ENCODE measurements at places on chromosomes 7 and 10.

- DNase-seq, result no peak
Observed at GRCh38 chr7:141276031-141276430, 202.2 kb downstream of the TMEM178B start.

DNA sequence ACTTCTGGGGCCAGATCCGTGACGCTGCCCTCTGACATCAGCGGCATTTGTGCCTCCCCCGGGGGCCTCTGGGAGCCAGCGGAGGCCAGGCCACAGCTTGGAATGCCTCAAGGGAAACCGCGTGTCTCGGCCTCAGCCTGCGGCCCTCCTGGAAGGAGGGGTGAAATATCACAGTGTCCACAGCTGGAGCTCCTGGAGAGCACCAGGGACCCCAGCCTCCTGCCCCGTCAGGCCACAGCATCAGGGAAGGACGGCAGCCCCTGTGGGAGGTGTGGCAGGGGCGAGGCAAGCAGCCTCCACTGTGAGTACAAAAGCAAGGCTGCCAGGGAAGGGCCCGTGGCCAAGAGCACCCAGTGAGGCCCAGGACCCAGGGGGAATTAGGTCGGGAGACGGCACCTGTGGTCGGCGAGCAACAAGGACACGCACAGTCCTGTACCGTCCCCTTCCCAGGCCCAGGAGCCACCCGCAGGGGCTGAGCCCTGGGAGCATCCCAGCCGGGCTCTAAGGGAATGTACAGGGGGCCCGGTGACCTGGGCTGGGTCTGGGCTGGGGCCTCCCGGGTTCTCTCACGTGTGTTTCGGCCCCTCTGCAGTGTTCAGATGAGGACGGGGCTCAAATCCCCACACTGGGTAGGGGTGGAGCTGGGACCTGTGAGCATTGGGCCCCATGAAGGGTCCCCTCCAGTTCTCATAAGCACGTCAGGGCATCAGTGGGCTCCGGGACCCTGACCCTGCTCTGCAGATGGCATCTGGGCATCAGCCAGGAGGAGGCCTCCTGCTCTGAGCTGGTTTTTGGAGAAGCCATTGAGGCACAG, 18.7 kb upstream of the KNDC1 start:
- DNase-seq, result no peak

DNA sequence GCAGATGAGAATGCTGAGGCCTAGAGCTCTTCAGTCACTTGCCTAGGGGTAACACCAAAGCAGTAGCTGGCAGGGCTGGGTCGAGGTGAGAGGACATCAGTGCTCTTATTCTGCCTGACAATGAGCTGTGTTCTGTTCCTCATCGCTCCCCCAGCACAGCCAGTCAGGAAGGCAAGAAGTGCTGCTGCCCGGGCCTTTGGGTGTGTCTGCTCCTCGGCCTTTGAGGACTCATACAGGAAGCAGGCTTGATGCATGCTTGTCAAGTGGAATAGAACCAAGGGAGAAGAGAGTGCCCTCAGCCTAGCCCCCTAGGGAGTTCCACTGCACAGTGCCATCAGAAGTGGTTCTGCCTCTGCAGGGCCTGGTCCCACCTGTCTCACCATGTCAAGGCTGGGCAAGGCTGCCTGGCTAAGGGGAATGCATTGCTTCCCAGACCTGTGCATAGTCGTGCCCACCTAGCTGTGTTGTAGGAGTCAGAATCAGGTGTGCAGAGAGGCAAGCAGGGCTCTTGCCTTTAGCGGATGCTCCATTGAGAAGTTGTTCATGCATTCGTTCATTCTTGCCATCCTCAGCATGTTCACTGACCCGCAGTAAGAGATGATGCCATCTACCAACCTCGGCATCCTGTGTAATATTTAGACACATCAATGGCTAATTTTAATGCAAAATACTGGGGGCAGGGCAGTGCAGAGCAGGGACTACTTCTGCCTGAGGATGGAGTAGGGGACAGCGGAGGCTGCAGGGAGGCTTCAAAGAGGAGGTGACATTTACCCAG, 156.6 kb downstream of the RPS24 start:
- no peak for DNase-seq

- peak; percentile 70 for DNase-seq
Observed at GRCh38 chr10:33441561-33441960, 107.1 kb upstream of the NRP1 start.

DNA sequence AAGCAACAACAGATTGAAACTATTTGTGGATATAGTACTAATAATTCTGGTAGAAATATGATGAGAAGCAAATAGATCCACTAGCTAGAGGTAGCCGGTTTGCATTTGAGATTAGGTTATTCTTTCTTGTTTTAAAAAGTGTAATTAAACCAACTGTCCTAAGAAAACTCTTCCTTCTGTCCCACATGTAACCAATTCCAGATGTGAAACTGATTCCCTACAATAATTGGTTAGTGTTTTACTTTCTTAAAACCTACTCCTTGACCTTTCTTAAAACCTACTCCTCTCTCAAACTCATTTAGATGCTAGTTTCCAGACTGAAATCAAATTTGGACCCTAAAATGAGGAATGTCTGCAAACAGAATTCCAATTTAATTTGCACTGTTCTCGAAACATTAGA, 521.5 kb downstream of the SUGCT start:
- DNase-seq, result no peak

GRCh38 chr7:32250471-32251260, 180.5 kb upstream of the PDE1C start:
- no peak for DNase-seq

- no peak for DNase-seq
Observed at GRCh38 chr10:35822316-35822715, 180.2 kb upstream of the FZD8 start.

DNA sequence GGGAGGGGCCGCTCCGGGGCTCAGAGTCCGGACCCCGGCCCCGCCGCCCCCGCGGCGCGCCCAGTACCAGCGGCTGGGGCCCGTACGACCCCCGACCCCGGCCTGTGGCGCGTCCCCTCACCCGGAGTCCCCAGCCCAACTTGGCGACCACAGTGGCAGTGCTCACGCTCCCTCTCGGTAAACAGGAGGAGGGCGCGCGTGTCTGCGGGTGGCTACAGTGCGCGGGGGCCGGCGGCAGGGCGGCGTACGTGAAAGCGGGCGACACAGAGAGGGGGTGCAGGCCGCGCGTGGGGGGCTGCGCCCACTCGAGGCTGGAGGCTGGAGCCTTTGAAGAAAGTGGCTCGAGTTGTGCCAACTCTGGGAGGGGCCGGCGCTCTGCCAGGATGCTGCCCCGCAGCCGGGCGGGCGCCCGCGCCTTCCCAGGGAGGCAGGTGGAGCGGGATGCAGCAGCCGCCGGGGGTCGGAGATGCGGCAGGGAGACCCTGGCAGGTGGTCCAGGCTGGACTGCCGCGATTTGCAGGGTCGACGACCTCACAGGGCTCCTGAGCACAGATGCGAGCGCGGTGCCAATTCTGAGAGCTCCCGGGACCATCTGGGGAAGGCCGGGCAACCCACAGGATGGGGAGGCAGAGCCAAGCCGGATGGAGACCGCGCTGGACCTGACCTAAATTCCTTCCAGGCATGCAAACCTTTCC, 655 bp downstream of the PTPRE start:
- no peak for DNase-seq

DNA sequence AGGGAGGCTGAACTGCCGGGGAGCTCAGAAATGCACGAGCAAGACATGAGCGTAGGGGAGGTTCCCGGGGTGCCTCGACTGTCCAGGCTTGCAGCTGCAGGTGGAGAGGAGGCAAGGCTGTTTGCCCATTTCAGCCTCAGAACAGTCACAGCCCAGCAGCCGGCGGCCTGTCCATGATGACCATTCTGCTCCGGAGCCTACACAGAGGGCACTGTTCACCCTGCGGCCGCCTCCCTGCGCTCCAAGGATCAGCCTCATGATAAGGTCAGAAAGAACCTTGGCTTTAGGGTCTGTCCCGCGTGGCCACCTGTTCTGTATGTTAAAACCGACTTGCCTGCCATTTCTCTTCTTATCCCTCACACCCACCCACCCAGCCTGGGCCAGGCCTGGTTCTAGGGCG, 21.9 kb upstream of the CFAP46 start:
- no peak for DNase-seq

GRCh38 chr10:110373059-110373458, 68.3 kb upstream of the SMNDC1 start:
- no peak for DNase-seq

DNA sequence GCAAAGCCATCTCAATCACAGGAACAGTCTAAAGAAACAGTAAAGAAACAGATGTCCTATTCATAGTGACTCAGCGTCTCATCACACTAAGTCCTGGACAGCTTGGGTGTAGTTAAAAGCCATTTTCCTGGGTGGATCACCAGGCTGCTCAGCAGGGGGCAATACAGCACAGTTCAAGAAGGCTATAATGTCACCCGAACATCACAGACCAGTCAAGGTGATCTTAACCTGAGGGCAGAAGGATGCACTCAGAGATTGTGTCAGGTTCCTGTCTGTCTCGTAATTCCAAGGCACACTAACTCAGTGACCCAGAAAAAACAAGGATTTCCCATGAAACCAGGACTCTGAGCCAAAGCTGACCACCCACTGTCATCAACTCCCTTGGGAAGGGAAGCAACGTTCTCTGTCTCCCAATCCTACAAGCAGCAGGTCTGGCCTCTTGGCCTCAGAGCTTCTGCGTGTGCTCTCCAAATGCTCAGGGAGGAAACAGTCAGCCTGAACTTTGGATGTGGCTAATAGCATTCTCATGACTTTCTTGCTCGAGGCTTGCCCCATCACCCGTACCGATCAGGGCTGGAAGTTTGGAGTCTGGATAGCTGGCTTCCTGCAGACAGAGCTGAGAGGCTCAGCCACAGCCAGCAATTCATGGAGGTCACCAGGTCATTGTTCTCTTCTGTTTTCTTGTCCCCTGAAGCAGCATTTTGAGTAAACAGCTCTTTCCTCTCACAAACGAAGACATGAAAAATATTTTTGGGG, 90.4 kb upstream of the FAM171A1 start:
- DNase-seq, result no peak

DNA sequence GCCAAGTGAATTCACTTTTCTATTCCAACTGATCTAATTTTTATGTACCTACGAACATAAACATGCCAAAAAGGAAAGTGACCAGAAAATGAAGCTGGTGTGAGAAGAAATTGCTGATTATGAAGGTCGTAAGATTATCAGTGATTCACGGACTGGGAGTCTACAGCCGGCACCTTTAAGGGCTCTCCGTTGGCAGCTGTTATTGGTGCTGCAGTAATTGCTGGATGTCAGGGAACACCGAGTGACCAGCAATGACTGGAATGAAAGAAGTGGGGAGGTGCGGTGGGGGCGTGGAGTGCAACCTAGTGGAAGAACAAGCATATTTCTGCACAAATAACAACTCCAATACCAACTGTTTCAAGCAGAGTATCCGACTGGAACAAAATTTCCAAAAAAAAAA, 109.8 kb upstream of the TARP start:
- no peak for DNase-seq

GRCh38 chr7:155996718-155997280, 184.5 kb upstream of the SHH start:
- no peak for DNase-seq

DNA sequence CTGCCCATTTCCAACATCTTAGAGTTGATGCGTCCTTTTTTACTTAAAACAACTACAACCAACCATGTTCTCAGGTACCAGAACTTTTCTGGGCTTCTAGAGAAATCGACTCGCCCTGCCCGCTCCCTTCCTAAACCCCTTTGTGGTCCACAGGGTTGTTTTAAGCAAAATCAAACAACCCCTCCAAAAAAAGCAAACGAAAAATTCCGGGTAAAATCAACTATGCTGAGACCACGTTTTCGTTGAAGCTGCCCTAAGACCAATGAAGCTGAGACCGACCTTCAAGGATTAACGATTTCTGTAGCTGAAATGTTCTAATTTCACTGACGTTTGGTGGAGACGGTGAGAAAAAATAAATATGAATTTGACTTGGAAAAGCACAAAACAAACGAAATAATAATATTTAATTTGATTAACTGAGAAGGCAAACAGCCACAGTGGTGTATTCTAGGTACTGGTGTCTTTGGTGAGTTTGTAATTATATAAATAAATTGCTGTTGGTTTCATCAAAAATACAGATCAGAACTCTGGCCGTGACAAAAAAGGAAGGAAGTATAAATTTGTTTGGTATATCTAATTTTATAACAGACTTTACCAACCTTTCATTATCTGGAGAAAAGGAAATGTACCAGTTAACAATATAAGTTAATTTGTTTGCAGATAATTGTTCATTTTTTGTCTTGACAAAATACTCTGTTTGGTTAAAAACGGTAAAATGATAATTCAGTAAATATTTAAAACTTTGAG, 4.7 kb upstream of the IGF2BP3 start:
- no peak for DNase-seq

- DNase-seq, result no peak
Observed at GRCh38 chr10:33189363-33189762, 145.1 kb downstream of the NRP1 start.

- no peak for DNase-seq
Observed at GRCh38 chr10:44193166-44193565, 191.7 kb downstream of the CXCL12 start.

DNA sequence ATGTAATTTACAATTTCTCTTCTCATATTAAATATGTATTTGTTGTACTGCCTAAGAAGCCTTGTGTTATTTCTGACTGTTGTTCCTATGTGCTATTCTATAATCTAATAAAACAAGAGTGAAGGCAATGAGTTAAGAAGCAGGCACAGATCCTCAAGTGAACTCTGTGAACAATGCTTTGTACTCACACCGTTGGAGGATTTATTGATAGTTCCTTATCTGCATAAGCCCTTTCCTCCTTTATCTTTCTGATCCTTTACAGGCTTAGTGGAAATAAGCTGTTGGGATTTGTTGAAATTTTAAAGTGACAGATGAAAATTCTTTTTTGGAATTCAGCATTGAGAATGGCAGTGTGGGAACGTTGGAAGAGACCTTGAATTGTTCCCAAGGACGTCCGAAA, 329.6 kb upstream of the NPVF start:
- peak; percentile 33 for DNase-seq

DNA sequence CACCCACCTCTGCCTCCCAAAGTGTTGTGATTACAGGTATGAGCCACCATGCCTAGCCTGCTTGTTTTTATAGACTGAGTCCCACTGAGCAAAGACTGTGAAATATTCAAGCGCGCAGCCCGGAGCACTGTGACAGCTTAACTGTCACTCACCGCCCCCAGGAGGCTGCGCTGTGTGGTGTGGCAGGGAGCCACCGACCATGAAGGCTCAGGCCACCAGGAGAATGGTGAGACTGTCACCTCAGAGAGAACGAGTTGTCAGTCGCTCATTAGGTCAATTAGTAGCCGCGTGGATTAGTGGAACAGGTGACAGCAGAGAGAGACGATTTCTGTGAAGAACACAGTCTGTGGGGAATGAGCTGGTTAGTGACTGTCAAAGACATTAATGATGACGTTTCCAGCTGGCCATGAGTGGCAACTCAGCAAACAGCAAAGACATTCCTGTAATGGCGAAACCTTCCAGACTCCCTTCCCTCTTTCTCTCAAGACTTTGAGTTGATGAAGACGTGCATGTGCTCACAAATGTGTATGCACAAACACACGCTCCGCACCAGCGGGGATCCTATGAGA, 64.5 kb downstream of the CYCS start:
- no peak for DNase-seq

Data from HAP-1 (cell line).